ENCODE measurements at places on chromosomes 4 and X.

GRCh38 chr4:151744614-151745013, 16.2 kb downstream of the GATB start:
- DNase-seq = no peak

GRCh38 chrX:30612250-30612655, 34.7 kb upstream of the TASL start:
- no peak for DNase-seq

DNA sequence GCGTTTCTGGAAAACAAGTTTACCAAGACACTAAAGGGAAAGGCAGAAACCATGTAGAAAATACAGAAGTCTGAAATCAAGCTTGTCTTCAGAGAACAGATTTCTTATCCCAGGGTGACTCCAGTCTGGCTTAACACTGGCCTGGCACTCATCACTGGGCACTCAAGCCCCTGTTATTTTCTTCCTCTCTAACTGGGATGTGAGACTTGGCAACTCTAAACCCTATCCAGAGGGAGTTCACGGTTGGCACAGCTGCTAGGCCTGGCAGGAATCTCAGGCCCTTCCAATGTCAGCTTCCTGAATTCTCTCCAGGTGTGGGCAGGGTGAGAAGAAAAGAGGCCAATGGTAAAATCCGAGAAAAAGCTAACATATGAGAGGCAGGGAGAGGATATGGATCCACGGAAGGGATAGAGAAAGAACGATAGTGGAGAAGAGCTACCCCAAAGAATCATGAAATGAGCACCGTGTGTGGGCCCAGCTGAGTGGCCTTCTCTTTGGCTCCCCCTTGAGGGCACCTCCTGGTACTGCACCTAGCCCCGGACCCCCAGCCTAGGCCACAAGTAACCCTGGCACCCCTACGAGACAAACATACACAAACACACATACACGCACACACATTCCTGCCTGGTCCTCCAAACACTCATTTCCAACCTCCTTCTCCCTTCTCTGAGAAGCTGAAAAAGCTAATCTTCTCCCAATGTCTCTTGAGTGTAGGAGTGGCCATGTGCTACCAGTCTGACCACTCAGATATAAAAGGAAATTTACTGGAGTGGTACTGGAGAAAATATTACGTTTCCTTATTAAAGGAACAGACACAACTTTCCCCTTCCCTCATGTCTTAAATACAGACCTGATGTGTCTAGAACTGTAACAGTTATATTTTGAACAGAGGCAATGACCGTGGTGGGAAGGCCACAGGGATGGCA, 16.6 kb upstream of the PTCHD1 start:
- DNase-seq = no peak

- DNase-seq = no peak
Observed at GRCh38 chrX:40755291-40756249, 20.2 kb upstream of the MED14 start.

DNA sequence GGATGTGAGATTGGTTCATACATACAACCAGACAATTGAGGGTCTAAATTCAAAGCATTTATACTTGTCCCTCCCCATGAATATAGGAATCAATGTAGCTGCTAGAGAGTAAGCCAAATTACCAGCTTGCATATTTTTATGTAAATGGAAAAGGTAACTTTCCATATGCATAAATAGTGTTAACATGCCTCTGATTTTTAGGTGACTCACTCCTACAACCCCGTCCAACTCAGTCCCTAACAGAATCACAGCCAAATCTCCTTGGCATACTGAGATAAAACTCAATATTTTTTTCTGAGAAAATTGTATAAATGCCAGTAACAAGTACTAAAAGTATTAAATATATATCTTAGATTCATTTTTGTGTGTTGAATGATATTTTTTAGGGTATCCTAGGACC, 67.2 kb downstream of the INPP4B start:
- DNase-seq = no peak

GRCh38 chr4:147617841-147618691, 869 bp downstream of the TMEM184C start:
- DNase-seq = no peak

Measured in CD4-positive, CD25-positive, alpha-beta regulatory T cell (primary cell).